ENCODE measurements at places on chromosomes 11 and 22. TPM values are rescaled to one million over a fixed set of nuclear protein-coding genes. Genes with fewer than 3 reads are reported as not detected.
A peak's percentile ranks its signal among the peaks of the same experiment; 100 is the strongest.

- no peak for DNase-seq
Measured at GRCh38 chr11:26025676-26026075, 306.3 kb upstream of the ANO3 start.

GRCh38 chr22:45640291-45640940, 31.2 kb upstream of the ATXN10 start:
- DNase-seq, result no peak

DNA sequence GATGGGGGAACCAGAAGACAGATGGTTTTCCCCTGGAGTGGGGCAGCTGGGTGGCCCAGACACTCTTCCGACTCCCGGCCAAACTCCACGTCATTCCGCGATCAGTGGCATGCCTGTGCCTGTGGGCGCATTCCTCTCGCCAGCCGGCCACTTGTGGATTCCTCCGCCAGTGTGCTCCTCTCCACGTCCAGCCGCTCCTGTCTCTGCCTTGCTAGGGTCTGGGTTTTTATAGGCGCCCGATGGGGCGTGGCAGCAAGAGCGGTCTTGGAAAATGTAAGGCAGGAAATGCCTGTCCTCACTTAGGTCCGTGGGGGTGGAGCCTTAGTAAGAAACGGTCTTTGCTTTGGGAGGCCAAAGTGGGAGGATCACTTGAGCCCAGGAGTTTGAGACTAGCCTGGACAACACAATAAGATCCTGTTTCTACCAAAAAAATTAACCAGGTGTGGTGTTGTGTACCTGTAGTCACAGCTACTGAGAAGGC, 81.6 kb upstream of the SEPTIN5 start:
- no peak for DNase-seq

SPON1 gene
- 0.47 TPM for total RNA-seq

GRCh38 chr11:117979481-117980211, 6.5 kb upstream of the IL10RA start:
- no peak for DNase-seq

GRCh38 chr11:69241075-69241740, 52.7 kb upstream of the MYEOV start:
- no peak for DNase-seq

DNA sequence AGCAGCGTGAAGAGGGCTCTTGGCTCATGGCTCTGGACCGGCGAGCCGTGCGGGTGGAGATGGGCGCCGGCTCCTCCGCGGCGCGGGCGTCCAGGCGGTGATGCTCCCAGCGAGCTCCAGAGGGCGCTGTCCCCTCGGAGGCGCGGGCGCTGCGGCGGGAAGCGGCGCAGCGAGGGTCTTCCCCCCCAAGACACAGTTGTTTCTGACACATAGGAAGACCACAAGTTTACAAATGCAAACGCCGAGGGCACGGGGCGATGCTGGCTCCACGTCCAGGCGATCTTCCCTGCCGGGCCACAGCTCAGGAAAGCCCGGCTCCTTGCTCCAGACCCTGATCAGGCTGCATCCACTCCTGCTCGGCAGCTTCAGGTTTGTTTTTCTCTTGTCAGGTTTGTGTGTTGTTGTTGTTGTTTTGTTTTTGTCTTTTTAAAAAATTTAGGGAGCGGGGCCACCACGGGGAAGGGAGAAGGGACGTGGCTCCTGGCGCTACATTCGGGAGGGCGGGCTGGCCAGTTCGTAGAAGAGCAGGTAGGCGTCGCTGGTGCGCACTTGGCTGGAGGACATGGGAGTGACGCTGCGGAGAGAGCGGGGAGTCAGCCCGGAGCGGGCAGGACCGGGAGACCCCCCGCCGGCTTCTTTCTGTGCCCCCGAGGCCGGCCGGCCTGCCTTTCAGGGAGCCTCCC, 10.0 kb upstream of the MFRP start:
- DNase-seq, result no peak

OR2AG1 gene
- total RNA-seq, result not detected

CCDC15 gene
- 2.5 TPM for total RNA-seq

GRCh38 chr11:961921-962320, 36.3 kb downstream of the AP2A2 start:
- no peak for DNase-seq

- DNase-seq, result no peak
Measured at GRCh38 chr11:9495803-9496514, 35.1 kb downstream of the ZNF143 start.

DNA sequence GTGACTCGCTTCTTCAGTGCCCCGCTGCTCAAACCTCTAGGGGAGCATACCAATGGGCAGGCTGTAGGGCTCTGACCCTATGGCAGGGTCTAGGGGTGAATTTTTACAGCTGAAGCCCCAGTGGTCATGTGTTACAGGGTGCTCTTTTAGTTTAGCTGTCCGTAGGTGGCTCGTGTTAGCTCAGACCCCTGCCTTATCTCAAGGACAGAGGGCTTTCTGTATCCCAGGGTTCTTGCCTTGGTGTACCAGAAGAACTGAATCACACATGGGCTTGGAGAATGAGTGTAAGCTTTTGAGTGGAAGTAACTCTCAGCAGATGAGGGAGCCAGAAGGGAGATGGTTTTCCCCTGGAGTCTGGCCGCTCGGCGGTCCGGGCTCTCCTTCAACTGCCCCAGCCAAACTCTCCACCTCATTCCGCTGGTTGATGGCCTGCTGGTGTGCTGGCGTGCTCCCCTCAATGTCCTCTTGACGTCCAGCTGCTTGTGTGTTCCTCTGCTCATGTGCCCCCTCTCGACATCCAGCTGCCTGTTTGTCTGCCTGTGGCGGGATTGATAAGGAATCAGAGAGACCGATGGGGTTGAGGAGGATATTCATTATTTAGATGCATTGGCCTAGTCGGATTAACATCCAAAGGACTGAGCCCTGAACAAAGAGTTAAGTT, 37.5 kb downstream of the BIRC2 start:
- DNase-seq, result no peak

DNA sequence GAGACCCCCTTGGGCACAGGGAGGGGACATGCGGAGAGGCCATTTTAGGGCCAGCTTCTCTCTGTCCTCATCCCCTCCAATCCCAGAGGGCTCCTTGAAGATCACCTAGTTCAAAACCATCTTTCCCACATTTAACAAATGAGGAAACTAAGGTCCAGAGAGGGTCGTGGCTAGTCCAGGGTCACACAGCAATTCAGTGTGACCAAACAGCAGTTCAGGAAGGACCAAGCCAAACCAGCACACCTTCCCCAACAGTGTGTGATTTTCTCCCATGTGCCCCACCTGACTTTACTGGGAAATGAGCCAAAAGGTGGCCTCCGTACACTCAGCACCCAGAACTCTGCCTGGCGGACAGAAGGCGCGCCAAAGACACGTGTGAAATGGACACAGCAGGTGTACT, 51.3 kb downstream of the CACNA1I start:
- DNase-seq, result no peak

DNA sequence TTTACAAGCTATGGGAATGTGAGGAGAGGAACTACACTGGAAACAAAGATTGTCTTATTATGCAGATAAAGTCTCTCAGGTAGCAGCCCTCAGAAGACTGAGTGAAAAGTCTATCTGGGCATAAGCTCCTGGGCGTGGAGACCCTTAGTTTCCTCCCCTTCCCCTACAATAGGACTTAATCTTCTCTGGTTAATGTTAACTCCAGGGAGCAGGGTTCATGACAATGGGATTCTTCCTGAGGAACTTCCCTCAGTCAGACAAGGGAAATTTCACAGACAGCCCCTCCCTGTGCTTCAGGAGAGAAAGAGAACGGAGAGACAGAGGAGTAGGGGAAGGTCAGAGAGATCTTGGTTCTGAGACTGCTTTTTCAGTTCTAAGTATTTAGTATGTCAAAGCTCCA, 1428.6 kb downstream of the LRRC4C start:
- DNase-seq, result no peak

GAS2 gene
- 0.88 TPM for total RNA-seq

DNA sequence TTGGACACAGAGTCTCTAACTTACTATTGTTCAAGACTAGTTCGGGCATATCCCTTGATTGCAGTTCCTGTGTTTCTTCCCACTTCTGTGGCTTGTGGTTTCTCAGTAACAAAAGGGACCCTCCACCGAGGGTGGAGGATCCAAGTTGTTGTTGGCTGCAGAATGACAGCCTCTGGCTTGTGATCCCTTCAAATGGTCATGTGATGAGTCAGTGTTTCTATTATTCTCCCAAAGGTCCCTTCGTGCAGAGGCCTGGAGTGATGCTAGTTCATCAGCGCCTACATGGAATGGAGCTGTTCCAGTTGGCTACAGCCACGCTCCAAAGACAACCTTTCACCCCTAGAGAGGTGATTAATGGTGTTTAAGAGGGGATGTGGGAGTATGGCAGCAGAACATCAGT, 2.6 kb upstream of the VWCE start:
- peak; percentile 71 for DNase-seq

PNPLA3 gene
- 6.2 TPM for total RNA-seq

P2RY6 gene
- 1.1 TPM for total RNA-seq

GGT5 gene
- 12.8 TPM for total RNA-seq

MCAT gene
- 23.6 TPM for total RNA-seq

DNA sequence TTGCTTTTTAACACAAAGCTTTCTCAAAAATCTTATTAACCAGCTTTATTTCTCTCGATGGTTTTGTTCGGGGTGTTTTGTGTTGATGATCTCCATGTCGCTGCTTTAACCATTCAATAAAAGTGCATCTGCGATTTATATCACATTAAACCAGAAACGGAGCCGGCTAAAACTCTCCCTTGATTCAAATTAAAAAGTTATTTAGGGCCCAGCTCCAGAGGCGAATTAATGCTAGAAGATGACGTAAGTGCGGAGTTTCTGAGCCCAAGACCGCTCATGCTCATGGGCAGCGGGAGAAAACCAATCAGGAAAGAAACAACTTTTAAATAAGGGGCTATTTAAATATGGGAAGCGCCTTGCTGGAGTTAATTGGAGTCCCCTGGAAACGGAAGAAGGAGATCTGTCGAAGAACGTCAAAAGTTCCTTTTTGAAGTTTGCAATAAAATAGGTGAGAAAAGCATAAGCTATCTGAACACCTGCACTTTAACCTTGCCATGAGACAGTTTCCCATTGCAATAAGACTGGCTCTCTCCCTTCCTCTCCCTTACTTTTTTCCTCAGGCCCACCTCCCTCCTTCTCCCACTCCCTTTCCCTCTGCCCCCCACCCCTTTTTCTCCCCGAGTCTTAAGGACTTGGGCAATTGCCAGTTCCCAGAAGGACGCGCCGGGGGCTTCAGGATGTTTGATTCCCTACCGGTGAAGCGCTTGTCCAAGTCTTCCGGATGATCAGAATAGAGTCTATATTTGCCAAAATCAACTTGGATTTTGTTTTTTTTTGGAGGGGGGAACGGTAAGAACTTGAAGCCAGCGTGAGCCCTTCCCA, 1.9 kb upstream of the DBX1 start:
- DNase-seq, result no peak

- peak; percentile 25 for DNase-seq
Measured at GRCh38 chr22:22720201-22720723, 75.8 kb downstream of the GGTLC2 start.

GRCh38 chr11:73313652-73314051, 5.6 kb downstream of the ARHGEF17 start:
- no peak for DNase-seq

DNA sequence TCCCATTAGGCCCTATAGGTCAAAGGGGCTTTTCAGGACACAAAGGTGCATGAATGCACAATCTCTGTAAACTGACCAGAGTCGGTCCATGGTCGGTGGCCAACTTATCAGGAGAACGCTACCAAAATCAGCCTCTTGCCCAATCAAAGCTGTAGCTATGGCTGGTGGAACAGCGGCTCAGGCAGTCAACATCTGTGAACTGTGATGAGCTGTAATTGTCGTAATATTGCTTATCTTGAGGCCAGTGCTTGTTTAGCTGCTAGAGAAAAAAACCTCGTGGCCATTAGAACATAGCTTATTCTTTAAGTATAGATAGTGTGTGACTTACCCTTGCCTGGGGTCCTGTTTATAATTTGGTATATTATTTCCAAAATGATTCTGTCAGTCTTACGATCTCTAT, 14.4 kb upstream of the CHST1 start:
- no peak for DNase-seq

DNA sequence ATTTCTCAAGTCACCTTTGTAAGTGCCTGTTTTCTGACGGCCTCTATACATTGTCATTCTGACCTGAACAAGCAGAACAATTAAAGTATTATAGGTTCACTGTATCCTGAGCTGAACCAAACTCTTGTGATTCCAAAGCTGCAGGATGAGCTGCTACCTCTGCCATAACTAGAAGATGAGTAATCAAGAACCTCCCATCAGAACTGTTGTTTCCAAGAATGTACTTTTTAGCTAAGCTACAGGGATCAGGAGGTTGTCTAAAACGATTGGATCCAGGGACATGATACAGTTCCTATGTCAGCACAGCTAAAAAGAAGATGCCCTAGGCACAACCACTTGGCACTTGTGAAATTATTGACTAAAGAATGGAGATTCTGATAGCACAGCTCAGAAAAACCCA, 288.4 kb upstream of the CCDC90B start:
- DNase-seq, result no peak

SCGB1A1 gene
- not detected for total RNA-seq

DNA sequence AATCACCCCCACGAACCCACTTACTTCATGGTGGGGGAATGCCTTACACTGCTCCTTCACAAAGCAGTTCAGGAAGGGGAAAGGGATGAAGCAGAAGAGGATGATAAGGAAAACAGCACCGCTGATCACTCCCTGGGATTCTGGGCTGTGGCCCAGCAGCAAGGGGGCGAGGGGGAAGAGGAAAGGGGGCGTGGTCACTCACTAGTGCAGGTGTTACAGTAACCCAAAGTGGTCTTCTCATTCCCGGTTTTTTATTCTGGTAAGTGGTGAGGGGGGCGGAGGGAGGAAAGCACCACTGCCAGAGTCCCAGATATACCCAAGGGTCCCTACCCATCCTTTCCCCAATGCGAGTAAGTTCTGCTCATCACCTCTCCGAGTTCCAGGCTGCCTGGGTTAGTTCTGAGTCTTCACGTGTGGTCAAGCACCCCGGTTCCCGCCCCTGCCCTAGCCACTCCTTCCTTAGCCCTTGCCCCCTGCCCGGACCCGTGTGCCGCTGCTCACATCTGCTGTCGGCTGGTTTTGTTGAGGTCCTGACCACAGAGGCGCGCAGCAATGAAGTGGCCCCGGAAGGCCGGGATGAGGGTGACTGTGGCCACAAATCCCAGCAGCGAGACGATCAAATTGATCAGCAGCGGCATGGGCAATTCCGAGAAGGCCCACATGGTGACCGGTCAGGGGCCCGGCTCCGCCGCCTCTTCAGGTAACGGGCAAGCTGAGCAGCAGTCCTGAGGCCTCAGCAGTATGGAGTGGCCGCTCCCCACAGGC, 477 bp downstream of the DPAGT1 start:
- no peak for DNase-seq

GRCh38 chr22:49869845-49870712, 16.4 kb downstream of the ZBED4 start:
- DNase-seq, result no peak

- DNase-seq, result no peak
Measured at GRCh38 chr11:3091846-3092602, 34.8 kb upstream of the CARS1 start.

PTGDR2 gene
- total RNA-seq, result not detected

DNA sequence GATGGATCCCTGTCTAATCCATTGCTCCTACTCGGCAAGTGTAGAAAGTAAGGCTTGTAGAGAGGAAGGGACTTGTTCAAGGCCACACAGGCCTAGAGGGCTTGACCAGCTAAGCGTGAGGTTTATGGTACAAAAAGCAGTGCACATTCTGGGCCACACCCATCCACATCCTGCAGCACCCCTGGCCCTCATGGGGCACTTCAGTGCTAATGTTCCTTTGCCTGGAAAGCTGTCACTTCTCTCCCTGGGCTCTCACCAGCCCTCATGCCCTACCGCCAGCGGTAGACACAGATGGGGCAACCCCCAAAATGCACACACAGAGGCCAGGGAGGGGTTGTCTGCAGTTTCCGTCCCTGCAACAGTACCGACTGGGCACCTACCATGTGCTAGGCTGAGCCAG, 7.1 kb upstream of the MGAT3 start:
- no peak for DNase-seq
